ENCODE measurements at places on chromosomes 2 and 18.

DNA sequence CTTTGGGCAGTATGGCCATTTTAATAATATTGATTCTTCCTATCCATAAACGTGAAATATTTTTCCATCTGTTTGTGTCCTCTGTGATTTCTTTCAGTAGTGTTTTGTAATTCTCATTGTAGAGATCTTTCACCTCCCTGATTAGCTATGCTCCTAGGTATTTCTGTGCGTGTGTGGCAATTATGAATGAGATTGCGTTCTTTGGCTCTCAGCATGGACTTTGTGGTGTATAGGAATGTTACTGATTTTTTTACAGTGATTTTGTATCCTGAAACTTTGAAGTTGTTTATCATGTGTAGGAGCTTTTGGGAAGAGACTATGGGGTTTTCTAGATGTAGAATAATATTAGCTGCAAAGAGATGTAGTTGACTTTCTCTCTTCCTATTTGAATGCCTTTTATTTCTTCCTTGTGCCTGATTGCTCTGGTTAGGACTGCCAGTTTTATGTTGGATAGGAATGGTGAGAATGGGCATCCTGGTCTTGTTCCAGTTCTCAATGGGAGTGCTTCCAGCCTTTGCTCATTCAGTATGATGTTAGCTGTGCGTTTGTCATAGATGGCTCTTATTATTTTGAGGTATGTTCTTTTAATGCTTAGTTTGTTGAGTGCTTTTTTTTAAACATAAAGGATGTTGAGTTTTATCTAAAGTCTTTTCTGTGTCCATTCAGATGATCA is 27.0 kb upstream of the THUMPD2 start:
- no peak for DNase-seq

DNA sequence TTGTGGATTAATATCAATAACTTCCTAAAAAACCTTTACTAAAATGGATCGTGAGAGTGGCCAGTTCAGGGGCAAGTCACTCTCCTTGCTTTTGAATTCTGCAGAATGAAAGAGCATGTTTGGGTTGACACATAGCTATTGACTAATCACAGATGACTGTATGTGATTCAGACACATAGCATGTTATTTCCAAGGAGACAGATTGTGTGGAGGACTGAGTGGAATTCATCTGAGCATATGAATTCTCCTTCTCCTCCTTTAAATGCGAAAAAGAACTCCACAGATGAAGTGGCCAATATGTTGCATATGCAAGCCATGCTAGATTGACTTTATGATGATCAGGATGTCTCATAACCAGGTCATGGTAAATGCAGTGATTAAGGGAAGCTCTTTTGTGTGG is 249.4 kb upstream of the FAM98A start:
- no peak for DNase-seq

DNA sequence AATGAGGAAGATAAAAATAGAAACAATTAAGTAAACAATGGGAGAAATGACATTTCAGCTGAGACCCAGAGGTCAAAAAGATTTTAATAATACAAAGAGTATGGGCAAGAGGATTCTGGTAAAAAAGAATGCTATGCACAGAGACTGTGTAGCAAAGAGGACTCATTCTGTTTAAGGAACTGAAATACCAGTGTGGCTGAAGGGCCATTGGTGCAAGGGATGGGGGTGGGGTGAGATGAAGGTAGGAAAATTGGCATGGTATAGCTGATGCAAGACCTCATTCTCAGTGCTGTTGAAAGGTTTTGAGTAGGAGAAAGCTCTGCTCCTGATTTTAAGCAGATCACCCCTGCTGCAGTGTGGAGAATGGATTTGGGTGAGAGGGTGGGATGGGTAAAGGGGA is 10.8 kb downstream of the GALNT1 start:
- no peak for DNase-seq

DNA sequence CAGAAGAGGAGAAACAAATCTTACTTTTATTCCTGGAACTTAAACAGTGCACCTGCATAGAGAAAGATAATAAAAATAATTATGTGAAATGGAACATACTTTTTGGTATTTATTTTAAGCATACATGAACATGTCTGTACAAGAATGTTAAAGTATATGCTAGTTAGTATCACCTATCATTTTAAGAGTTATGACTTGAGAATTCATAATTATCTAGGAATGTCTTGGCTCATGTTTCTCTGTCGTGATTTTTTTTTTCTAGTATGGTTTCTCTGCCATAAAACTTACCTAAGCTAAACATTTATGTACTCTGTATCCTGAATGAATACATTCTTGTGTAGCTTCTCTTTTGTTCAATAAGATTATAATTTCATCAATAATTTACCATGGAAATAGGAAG is 4.2 kb downstream of the SERPINB7 start:
- DNase-seq = no peak

GRCh38 chr2:1707771-1708418 is 36.4 kb downstream of the PXDN start:
- DNase-seq = no peak

- peak; percentile 49 for DNase-seq
These were observed 66.5 kb downstream of the DTNB start for GRCh38 chr2:25606892-25607291.

DNA sequence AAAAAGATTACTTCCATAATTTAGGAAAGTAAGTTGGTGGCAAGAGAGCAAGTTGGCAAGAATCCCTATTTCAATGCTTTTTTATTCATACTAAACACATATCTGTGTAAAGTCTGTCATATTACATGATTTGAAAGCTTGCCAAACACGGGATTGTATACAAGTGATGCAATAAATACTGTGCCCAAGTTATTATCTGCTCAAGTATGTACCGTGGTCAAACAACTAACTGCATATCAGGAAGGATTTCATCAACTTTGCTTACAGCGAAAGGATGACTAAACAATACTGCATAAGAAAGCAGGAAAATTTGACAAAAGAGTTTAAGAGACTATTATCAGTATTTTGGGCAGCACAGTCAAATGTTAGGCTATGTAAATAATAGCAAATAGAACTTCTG is 69.6 kb upstream of the SCN1A start:
- DNase-seq = no peak

DNA sequence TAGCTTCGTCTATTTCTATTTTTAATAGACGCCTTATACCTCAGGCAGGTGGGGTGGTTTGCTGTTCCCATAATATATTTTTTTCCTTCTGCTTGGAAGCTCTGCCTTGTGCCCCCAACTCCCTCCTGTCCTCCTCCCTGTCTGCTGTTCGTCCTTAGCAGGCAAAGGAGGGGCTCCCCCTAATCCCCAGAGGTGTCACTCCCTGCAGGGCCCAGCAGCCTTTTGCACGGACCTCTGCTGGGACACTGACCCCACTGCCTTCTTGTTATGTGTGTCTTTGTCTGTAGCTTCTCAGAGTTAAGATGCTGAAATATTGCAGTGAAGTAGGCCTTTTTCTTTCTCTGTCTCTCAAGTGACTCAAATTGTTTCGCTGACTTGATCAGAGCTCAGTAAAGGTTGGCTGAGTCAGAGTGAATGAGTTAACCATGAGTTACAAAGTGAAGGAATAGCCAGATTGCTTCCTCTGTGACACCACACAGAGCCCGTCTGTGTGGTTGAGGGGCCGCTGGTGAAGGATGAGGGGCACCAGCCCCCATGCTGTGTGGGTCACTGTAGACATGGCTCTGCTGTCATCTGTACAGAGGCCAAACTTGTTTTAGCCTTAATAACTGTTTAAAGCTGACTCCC is 47.7 kb downstream of the PRKCE start:
- DNase-seq = peak; percentile 38

GRCh38 chr2:123769001-123769400 is 256.1 kb upstream of the CNTNAP5 start:
- DNase-seq = no peak

- no peak for DNase-seq
These were observed 66.0 kb upstream of the KCTD1 start for GRCh38 chr18:26614374-26614773.

DNA sequence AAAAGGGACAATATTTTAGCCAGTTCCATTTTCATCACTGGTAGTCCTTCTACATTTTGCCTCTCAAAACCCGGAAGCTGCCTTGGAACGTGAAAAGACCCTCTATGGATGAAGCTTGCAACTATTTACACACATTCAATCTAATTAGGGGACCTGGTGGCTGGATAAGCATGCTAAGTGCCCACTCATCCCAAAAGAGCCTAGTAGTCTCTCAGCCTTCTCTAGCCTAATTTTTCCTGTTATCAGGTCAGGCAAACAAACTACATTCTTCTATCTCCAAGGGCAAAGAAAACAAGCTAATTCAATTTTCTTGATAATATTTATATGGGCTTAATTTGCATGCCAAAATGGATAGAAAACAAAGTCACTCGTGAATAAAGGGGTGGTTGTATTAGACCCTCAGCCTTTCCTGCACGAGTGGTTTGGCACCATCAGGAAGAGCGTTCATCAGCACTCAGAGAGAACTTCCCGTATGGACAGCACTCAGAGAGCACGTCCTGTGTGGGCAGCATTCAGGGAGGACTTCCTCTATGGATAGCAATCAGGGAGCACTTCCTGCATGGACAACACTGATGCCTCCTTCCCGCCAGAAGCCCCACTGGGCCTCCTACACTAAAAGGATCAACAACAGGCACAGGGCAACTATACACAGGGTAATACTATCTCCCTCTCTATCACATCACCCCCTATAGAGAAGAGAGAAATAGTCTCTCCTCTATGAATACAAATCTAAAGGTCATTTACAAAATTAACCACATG is 122.2 kb downstream of the RBMS1 start:
- DNase-seq = no peak

- DNase-seq = peak; percentile 55
These were observed 59.7 kb downstream of the PTH2R start for GRCh38 chr2:208466151-208466919.

DNA sequence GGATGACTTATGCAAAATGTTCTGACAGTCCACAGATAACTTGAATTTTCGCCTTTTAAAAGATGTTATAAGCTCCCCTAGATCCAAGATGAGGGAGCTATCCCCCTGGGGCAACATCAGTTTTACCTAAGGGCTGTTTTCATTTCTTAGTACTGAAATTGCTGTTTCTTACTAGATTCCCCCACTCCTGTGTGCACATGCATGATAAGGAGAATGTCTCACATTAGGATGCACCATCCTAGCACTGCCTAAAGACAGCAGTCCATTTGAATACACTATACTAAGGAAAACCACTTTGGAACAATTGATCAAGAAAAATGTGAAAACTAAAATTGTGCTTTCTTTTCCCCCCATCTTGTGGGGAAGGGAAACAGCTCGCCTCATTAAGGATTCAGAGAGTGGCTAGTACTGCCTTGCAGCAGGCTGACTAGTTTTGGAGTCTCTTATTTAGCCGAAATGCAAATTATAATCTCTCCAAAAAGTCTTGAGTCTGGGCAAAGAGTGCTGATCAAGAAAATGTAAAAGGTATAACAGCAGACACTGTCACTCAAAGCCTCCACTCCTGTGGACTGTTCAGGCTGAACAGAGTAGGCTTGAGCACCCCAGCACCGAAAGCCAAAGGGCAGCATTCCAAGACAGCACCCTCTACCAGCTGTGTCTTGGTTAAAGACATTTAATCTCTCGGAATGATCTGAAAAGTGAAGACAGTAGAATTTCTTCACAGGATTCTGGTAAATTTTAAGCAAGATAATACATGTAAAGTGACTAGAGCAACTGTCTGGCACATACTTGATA is 65.0 kb downstream of the ZNF385B start:
- DNase-seq = no peak

- no peak for DNase-seq
These were observed 552.4 kb upstream of the TNP1 start for GRCh38 chr2:217412277-217412676.

- no peak for DNase-seq
These were observed 402.8 kb upstream of the UBE2E3 start for GRCh38 chr2:180577567-180577966.

GRCh38 chr2:204019572-204020501 is 83.3 kb downstream of the ICOS start:
- peak; percentile 97 for DNase-seq

GRCh38 chr18:7608174-7608550 is 41.0 kb downstream of the PTPRM start:
- DNase-seq = no peak

DNA sequence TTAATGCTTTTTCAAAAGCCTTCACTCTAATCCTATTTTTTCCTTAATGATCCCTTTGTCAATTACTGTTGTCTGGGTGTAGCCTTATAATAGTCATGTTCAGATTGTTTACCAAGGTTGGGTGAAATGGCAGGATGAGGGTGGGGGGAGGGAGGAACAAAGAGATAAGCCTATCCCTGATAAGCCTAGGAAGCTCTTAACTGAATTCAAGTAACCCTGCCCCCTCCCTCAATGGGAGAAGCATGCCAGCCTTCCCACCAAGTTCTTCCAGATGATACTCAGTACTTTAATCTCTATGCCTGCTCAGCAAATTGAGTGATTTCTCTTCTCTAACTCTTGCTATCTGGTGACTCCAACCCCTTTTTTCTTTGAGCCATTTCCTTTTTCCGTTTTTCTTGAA is 180.3 kb upstream of the ETAA1 start:
- DNase-seq = no peak

DNA sequence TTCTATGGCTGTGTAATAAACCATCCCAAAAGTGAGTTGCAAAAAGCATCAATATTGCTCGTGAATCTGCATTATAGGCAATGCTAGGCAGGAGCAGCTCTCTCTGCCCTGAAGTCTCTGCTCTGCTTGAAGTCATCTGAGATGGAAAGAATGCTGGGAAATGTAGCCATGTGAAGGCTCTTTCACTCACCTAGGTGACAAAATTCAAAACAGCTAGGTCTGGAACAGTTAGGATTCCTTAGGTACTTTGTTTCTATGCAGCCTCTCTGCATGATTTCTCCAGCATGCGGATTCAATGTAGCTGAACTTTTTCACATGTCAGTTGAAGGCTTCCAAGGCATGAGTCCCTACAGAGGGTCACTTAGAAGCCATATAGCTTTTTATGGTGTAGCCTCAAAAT is 1383.7 kb downstream of the LRP1B start:
- no peak for DNase-seq

- DNase-seq = peak; percentile 81
These were observed 70.4 kb downstream of the ARHGEF33 start for GRCh38 chr2:38959938-38960608.

- DNase-seq = no peak
These were observed 97.2 kb downstream of the RAB3GAP1 start for GRCh38 chr2:135149251-135149650.

DNA sequence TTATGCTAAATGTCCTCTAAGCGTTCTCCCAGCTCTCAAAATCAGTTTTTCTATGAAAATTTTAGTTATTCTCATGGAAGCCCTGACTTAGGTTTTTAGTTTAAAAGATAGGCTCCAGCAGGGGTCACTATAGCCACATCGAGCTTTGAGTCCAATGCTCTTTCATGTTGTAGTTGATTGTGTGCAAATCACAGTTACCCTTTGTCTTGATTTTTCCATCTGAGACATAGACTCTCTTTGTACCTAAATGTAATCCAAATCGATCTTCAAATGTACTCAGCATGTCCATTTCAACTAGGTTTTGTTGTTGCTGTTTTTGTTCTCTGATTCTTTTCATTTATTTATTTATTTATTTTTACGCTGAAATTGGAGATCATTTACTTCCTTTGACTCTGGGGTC is 26.4 kb upstream of the MSTN start:
- DNase-seq = peak; percentile 57

DNA sequence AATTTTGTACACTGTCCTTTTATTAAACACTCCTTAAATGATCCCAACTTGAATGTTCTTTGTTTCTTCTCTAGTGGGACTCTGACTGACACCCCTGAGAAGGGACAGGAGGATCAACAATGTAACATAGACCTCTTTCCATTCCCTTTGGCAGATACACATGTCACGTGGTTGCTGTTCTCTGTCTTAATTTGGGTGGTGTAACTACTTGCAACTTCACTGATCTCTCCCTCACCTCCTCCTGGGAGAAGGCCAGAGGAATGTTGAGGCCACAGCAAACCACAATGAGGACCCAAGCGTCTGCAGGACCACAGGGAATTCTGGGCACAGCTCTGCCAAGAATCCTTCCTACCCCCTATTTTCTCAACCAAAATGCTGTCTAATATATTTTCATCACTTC is 205.6 kb downstream of the RTP5 start:
- DNase-seq = no peak
